ENCODE measurements at places on chromosomes 4 and X.

DNA sequence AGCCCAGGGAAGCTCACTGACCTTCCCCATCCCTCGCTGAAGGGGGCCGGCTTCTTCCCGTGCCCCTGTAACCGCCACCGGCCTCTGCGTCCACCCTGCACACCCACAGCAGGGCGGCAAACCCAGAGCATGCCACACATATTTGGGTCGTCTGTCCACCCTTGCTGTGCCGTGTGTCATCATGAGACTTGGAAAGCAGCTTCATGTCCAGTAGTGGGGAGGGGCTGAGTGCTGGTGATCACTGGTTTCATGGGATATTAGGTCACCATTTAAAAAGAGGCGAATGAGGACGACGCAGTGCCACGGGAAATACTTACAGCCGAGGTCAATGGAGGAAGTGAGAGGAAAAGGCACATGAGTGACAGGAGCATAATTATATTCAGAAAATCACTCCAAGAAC, 74.8 kb downstream of the HTRA3 start:
- no peak for DNase-seq

DNA sequence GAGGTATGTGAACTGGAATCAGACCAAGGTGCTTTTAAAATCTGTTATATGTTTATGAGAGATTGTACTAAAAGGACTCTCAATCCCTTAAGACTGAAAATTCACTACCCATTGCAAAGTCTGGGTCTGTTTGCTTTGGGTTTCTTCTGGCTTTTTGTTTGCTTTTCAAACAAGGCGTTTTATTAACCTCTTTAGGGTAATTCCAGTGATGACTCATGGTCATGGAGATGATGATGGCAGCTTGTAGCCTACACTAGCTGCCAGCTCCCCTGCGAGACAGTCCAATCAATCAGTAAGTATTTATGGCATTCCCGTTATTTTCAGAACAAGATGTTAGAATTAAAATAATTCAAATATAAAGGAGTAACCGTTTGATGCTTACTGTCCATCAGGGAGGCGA, 643.8 kb upstream of the FTHL17 start:
- no peak for DNase-seq

DNA sequence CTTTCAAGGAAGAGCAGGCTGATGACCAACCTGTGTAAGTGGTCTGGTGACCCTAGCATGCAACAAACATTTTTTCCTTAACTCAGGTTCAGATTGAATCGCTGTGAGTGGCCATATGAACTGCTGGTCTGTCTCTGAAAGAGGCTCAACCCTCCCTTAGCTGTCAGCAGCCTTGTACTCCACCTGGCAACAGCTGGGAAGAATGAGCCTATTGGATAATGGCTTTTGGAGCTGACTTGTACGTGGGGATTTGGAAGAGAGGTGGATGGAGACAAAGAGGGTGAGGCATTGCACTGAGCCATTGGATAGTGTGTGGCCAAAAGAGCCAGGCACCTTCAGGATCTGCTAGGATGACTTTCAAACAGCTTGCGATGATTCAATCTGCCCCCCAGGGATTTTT, 35.7 kb upstream of the BMP15 start:
- DNase-seq, result no peak

GRCh38 chrX:1455948-1456280, 3.2 kb upstream of the ASMTL start:
- DNase-seq, result no peak

GRCh38 chr4:76279462-76279861, 27.1 kb upstream of the STBD1 start:
- DNase-seq, result no peak

DNA sequence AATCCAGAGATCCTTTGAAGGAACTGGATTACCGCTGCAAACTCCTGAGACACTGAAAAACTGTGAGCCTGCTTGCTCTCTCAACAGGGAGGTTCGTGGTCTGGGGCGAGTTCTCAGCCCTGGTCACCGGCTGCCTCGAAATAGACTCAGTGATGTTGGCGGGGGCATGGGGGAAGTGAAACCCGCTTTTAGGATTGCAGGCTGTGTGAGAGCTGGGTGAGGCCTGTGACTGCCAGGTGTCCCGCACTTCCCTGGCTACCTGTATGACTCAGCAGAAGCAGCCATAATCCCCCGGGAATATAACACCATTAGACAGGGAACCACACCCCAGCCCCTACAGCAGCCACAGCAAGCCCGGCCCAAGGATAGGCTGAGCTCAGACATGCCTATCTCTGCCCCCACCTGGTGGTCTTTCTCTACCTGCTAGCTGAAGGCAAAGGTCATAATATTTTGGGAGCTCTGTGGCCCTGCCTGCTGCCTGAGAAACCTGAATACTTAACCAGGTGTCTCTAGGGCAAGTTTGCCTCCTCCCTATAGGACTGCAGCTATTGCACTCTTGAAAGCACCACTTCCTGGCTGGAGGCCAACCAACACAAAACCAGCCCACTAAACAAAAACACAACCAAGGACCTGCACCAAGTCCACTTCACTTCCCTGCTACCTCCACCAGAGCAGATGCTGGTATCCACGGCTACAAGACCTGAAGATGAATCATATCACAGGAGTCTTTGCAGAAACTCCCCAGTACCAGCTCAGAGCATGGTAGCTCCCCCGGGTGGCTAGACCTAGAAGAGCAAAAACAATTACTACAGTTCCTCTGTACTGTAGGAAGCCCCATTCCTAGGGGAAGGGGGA, 202.0 kb downstream of the RRAGB start:
- no peak for DNase-seq

DNA sequence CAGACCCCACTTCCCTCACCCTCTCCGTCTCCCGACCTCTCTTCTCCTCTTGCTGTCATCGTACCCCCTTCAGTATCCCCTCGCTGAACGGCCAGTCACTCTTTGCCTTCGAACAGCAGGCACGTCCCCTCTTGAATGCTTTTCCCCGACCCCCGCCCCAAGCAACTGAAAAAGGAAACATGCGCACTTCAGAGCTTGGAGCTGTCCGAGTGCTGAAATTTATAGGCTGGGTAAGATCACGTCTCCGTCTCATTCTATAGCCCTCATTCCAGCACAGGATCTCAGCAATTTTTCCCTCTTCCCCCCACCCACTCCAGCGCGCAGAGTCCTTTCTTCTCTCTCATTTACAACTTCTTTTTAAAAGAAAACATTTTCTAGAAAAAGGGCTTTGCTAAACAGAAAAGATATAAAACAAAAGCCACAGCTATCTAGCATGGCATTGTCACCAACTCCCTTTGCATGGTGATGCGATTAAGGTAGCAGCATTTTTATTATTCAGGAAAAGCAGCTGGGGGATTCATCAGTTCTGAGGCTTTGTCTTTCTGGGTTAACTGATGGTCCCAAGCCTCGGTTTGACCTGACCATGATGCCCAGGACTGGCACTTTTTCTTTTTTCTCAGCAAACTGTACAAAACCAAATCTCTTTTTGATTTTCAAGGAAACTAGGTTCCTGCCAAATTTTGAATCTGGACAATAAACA, at the start of gene GLRA2:
GLRA2 (plus strand) TSS at position 247 of the 700 bp plus-strand sequence. CDS start 522 bp downstream, outside the sequence.
- DNase-seq, result no peak

DNA sequence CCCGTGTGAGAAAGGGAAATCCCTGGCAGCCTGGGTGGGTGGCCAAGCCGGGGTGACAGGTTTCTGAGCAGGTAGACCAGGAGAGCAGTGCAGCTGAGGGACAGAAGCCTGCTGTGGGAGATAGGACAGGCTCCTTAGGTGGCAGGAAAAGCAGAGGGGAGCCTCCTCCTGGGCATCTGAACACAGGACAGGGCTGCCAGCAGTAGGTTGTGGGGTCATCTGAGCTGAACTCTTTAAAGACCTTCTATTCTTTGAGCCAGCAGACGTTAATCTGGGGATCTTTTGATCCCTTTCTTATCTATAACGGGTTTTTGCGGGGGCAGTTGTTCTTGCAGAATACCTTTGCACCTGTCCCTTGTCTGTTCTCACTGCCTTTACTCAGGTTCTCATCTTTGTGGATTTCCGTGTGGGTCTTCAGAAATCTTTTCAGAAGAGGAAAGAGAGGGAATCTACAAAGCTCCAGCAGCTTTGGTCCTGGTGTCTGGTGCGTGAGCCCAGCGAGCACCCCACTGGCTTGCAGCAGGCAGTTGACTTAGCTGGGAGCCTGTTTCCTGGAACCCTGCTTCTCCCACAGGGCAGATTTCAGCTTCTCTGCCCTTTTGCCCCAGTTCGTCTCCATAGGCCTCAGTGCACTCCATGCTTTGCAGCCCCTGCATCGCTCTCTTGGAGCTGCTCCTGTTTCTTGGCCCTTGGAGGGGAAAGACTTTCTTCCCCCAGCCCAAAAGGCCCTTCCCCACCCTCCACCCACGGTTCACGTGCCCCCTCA, 35.8 kb upstream of the TADA2B start:
- no peak for DNase-seq

DNA sequence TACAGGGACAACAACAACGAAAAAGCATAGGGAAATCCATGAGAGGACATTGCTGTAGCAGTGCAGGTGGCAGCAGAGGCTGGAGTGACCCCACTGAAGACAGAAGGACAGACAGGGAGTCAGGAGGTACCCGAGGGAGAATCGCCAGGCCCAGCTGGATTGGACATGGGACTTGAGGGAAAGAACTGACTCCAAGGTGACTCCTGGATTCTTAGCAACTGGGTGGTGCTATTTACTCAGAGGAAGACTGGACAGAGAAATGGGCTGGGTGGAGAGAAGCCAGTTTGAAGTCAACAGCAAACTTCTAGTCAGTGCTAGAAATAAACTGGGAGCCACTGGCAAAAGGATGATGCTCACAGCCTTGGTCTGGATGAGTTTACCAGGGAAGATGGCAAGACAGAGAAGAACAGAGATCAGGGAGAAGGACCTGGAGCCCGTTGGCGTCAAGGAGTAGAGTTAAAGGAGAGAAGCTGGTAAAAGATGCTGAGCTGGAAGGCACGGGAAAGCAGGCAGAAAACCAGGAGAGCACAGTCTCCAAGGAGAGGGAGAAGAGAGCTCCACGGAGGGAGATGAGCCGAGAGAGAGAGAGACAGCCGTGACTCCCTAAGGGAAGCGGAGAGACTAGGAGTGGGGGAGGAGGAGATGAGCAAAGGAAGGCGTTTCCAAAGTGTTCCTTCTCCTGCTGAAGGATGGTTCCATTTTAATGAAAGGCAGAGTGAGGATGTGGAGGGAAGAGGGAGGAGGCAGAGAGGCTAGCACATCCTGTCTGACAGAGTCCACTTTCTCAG, 119.4 kb downstream of the AFAP1 start:
- no peak for DNase-seq

DNA sequence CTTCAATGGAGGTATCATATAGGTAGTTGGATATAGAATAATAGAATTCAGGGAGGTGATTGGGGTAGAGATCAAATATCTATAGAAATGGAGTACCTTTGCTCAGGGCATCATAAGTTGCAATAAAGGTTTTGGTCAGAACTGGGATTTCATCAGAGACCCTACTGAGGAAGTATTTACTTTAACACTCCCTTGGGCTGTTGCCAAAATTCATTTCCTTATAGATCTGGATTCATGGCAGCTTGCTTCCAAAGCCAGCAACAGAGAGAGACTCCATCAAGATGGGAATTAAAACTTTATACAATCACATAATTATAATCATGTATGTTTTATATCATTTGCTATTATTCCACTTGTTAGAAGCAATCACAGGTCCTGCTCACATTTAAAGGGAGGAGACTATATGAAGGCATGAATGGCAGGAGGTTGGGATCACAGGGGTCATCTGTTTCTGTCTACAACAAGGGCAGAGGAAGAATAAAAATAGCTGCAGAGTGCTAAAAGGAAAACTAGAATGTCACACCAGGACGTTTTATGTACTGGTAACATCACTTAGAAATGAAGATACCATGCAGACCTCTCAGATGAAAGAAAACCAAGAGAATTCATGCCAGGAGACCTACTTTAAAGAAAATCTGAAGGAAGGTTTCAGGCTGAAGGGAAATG, 902.1 kb upstream of the LCORL start:
- DNase-seq, result no peak

DNA sequence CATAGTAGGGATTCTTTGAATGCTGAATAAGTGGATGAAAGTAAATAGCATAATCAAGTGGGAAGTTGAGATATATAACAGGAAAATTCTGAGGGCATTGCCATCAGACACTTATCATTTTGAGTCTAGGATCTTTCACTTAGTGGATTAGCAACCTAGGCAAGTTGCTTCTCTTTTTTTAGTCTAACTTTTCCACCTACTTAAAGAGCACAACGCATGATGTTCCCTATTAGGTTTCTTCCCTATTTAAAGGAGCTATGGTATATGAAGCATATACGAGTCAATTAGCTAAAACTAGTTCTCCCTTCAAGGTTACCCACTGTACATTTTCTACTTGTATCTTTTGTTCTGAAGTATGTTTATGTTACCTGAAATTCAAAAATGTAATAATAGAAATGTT, 67.1 kb upstream of the HS3ST1 start:
- no peak for DNase-seq
